ENCODE measurements at places on chromosomes 3 and 15.

GRCh38 chr15:80070840-80071239 is 11.4 kb downstream of the ZFAND6 start:
- DNase-seq = no peak

- no peak for DNase-seq
These were observed 166.1 kb downstream of the PGPEP1L start for GRCh38 chr15:98841419-98841970.

DNA sequence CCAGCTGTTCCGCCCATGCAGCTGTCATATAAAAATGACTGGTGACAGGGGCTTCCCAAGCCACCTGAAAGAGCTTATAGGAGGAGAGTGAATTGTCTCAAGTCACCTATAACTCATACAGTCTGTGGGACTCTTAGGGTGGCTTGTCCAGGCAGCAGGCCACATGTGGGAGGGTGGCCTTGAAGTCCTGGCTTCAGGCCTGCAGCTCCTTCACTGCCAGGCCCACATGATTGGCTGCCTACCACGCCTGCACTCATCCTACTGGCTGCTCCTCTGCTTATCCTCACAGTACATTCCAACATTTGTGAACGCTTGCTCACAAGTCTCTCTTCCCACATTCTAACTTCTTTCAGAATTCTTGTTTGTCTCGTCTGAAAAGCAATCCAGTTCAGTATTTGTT is 41.1 kb upstream of the TIPARP start:
- DNase-seq = no peak

GRCh38 chr3:131081224-131081623 is 54.5 kb downstream of the NEK11 start:
- no peak for DNase-seq

DNA sequence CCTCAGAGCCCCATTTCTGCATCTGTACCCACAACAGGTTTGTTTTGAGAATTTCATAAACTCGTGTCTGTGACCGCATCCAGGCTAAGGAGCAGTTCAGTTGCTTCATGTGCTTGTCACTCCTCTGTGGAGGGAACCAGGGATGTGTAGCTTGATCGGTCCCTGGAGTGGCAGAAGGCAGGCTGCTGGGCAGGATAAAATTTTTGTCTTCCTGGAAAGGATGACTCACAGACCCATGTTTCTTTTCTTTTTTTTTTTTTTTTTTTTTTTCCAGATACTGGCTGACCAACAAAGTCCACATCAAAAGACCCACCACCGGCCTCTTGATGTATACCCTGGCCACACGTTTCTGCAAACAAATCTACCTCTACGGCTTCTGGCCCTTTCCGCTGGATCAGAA is 70.1 kb downstream of the ST8SIA2 start:
- no peak for DNase-seq

DNA sequence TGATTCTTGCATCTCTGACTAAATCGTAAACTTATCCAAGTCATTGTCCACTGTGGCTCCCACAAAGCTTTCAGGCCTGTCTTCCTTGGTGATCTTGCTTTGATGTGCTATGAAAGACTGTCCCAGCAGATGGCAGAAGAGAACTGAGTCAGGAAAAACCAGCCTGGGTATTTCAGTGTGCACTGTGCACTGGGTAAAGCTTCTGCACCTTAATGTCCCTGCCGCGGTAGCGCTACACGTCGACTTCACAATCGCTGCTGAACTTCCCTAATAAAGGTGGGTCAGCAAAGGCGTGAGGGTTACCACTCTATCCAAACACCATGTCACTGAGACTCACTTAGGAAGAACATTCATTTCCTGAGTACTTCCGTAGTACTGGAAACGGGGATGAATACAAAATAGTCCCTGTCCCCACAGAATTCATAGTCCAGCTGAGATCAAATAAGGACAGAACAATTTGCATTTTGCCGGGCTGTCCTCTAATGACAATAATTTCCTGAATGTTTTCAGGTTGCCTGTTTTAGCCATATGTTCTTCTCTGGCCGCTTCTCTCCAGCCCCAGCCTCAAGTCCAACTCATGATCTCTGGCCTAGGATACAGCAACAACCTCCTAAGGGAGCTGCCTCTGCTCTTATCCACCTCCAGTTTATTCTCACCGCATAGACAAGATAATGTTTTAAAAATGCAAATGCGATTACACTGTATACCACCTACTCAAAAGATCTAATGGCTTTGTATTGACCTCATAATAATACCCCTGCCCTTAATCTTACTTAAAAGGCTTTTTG is 83.6 kb upstream of the AKAP13 start:
- peak; percentile 51 for DNase-seq

DNA sequence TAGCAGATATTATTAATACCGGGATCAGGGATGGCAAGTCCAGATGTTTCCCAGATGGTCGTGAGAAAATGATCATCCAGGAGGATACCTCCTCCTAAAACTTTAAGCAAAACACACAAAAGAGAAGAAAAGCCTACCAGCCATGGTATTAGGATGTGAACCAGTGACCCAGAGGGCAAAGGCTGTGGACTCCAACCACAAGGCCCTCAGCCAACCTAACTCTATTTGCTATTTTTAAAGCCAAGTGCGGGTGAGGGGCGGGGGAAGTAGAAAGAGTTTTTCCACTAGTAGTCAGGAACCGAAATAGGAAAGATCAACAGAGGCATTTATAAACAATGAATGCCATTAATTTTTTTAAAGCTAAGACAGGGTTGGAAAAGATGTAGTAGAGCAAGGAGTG is 77.4 kb downstream of the STAC start:
- no peak for DNase-seq

GRCh38 chr15:88894348-88894818 is 961 bp downstream of the HAPLN3 start:
- DNase-seq = peak; percentile 89

GRCh38 chr3:54874816-54875556 is 52.9 kb downstream of the LRTM1 start:
- no peak for DNase-seq

GRCh38 chr3:87047852-87048251 is 56.9 kb upstream of the VGLL3 start:
- DNase-seq = no peak

GRCh38 chr3:152413240-152413639 is 144.5 kb downstream of the MBNL1 start:
- DNase-seq = no peak

DNA sequence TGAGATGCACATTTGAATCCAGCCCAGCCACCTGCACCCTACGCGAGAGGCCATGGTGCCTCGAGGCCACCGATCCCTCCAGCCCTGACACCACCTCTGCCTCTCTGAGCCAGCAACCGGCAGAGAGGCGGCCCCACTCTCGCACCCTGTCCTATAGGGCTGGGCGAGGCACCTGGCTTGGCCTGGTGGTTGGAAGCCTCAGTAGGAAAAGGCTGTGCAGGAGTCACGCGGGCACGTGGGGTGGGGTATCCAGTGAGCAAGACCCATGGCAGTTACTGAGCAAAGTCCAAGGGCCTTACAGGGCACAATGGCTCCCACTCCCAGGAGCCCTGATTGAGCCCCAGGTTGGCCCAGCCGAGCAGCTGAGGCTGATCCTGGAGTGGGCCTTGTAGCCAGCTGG is 12.4 kb upstream of the DUSP7 start:
- DNase-seq = no peak

DNA sequence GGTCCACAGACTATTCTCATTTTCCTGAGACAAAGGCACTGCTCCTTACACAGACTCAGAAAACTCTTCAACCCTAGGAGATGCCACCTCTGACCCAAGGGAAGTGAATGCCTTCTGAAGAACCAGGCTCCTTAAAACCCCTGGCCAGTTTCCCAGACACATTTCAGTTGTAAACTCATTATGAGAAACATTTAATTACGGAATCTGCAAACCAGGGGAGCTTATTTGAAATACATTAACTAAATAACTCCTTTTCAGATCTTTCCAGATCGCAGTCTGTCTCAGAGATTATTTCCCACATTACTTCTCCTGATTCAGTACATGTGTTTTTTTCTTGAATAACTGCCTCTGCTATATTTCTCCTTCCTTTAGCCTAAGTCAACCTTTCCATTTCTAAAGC is 17.6 kb downstream of the MYO5A start:
- no peak for DNase-seq

GRCh38 chr3:114900908-114901307 is 246.2 kb downstream of the ZBTB20 start:
- DNase-seq = no peak

GRCh38 chr15:85950101-85950500 is 129.6 kb upstream of the AGBL1 start:
- DNase-seq = no peak

GRCh38 chr3:56988458-56989168 is 71.9 kb upstream of the SPATA12 start:
- DNase-seq = peak; percentile 68

DNA sequence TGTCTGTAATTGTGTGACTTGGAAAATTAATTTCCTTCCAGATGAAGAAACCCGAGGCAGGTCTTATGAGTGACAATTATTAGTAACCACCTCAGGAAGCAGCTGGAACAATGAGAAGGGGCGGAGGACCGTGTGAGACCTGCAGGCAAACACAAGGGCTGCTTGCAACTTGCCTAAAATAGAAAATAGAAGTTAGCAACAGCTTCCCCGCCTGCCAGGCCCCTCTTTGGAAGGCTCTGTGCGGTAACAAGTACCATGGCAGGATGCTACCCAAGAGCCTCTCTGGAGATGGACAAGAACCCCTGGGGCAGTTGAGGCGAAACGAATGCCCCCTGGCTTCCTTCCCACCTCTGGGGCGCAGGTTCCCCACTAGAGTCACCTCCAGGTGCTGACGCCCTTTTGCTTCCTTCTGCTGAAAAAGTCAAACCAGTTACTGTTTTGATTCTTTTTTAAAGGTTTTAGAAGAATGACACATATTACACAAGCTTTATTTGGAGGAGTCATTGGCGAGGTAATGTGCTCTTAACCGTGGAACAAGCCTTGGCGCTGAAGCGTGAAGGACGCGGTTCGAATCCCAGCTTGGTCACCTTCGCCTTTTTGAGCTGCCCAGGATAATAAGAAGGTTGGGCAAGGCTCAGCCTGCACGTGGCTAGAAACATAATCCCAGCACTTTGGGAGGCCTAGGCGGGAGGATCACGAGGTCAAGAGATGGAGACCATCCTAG is 47.0 kb upstream of the SYNM start:
- no peak for DNase-seq

DNA sequence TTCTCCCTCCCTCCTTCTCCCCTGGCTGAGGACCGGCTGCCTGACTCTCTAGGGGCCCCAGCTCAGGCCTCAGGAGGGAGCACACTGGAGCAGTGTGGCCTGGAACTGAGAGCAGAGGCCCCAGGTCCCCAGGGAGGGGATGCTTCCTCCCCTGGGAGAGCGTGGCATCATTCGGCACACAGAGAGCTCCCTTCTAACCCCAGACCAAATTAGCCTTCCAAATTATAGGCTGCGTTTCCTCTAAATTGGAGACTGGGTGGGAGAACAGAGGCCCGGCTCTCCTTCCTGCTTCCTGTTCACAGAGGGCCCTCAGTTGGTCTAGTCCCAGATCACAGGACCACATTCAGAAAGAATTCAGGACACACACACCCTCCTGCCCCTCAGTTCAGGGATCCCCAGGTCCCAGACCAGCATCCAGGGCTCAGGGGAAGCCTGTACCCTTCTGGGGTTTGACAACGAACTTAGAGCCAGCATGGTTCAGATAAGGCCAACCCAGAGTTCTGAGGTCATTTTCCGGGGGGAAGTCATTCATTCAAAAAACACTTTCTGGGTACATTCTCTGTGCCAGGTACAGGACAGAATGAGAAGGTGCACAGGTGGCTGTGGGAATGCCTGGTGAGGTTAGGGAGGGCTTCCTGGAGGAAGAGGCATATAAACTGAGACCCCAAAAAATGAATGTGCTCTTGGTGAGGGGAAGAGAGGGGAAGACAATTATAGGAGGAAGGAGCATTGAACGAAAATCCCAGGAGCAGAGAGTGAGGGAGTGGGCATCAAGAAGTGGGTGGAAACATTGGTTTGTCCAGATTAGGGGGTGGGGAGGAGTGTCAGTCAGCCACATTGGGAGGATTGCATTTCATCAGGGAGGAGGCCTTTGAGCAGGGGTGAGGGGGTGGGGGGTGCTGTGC is 28.4 kb upstream of the RPL29 start:
- no peak for DNase-seq

Data from activated T-cell treated with anti-CD3 and anti-CD28 coated beads for 1 hour (primary cell).